Glomerular endothelial cell (primary cell): ENCODE measurements at places on chromosomes 13 and 19.

DNA sequence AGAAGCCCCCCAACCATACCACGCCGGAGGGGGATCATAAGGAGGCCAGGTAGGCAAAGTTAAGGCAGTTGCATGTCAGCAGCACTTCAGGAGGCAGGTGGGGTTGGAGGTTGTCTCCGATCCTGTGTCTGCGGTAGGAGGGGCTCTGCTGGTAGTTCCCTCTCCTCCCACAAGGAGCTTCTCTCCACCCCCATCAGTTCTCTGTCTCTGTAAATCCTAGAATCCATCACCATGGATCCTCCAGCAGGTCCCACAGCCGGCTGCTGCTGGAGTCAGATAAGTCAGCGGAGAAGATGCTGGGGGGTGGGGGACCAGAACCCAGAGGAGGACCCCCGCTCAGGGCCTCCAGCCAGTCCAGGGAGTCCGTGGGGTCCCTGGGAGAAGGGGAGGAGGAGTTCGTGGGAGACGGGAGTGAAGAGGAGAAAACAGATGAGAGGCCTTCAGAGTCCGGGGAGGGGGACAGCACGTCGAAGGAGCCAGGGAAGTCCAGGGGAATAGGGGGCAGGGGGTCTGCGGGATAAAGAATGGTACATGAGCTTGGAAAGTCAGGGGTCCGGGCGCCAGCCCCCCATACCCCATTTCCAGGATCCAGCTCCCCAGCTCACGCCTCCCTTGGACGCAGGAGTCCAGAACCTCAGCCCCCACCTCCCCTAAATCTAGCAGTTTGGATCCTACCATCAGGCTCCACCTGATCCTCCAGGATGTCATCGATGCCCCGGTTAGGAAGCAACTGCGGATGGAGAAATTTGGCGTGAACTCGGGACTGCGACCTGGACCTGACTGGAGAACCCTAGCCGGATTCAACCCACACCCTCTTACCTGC lies 6.3 kb downstream of the MAMSTR start:
- DNase-seq: no peak

DNA sequence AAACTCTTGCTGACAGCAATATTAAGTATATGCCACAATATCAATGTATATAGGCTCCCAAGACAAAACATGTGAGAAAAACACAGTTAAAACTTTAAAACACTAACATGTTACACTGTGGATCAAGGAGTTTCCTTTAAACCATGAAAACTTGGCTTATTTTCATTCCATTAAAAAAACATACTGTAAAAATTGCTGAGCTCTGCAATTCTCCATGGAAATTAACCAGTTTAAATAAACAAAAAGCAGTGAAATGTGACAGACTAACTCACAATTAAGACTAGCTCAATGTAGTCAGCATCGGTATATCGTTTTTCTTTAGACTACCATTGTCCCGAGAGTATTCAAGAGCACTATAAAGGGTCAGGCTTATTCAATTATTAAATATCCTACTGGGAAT lies 930.5 kb upstream of the SLITRK1 start:
- no peak for DNase-seq

DNA sequence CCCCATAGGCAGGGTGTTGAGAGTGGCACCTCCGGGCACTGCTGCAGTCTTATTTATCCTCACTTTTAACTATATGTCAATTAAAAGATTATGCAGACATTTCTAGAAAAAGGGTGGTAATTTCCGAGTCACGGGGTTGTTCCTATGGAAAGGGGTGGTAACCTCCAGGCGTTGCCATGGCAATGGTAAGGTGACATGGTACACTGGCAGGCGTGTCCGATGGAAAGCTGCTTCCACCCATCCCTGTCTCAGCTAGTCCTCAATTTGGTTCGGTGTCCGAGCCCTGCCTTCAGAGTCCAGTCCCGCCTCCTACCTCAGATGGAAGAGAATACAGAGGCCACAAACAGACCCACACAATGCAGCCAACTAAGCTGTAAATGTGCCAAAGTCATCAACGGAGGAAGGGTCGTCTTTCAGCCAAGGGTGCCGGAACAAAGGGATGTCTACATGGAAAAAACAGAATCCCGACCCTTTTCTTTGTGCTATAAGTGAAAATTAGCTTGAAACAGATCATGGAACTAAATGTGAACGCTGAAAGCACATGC lies 72.6 kb upstream of the C13orf46 start:
- DNase-seq: no peak

- no peak for DNase-seq
Measured at GRCh38 chr13:51576754-51577153, 7.5 kb upstream of the WDFY2 start.

DNA sequence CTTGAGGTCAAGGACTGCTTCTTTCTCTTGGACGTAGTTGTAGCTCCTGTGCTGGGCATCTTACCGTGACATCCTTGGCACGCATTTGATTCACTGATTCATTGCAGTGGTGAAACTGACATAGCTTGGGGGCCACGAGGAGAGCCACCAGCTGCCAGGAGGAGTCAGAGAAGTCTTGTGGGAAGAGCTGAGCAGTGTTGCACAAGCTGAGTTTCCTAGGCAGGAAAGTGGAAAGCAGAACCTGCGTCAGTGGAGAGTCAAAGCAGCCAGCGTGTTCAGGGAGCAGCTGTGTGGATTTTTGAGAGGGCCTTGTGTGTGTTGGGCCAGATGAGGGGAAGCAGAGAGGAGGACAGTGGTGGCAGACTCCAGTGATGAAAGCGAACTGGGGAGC lies 5.3 kb upstream of the GPR183 start:
- DNase-seq: no peak

- DNase-seq: no peak
Measured at GRCh38 chr13:45195421-45195820, 5.4 kb downstream of the KCTD4 start.

DNA sequence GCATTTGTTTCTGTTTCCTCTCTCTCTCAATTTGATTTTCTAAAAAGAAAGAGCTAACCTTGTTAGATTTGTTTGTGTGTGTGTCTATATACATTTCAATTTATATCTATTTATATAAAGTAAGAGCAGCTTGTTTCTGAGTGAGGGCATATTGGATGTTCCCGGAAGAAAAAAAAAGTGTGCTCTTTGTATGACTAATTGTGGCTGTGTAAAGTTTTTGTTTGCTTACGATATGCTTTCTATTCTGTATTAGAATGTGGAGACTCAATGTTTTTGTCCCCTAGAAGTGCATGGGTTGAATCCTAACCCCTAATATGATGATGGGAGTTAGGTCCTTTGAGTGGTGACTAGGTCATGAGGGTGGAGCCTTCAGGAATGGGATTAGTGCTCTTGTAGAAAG lies 66.6 kb upstream of the C1QTNF9B start:
- no peak for DNase-seq

- no peak for DNase-seq
Measured at GRCh38 chr13:77874406-77874805, 44.2 kb downstream of the EDNRB start.

GRCh38 chr19:42129399-42130253 lies 2.6 kb downstream of the POU2F2 start:
- no peak for DNase-seq

DNA sequence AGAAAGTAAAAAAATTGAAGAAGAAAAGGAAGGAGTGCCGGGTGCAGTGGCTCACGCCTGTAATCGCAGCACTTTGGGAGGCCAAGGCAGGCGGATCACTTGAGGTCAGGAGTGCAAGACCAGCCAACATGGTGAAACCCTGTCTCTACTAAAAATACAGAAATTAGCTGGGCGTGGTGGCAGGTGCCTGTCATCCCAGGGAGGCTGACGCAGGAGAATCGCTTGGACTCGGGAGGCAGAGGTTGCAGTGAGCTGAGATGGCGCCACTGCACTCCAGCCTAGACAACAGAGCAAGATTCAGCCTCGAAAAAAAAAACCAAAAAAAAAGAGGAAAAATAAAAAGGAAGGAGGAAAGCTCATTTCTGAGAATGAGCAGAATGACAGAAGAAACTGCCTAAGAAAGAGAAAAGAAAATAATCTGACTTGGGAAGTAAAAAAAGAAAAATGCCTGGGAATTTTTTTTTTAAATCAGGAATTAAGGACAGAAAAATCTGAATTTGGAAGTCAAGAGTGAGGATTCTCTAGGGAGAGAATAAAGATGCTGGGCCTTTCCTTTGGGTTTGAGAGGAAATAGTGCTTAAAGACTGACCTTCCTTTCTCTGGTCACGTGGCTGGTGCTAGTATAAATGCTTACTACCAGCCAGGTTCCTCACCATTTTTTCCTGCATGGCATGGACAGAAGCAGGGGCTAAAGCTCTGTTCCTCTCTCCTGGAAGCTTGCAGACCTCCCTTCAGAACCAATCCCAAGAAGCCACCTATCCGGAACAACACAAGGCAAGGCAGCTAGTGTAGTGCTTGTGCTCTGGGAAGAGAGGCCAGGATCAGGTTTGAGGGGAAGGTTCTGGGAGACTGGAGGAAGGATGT lies at the start of gene FFAR2:
Gene FFAR2 (plus strand): TSS at position 652 of the 864 bp plus-strand sequence. CDS start 1,458 bp downstream, outside the sequence.
- DNase-seq: no peak

DNA sequence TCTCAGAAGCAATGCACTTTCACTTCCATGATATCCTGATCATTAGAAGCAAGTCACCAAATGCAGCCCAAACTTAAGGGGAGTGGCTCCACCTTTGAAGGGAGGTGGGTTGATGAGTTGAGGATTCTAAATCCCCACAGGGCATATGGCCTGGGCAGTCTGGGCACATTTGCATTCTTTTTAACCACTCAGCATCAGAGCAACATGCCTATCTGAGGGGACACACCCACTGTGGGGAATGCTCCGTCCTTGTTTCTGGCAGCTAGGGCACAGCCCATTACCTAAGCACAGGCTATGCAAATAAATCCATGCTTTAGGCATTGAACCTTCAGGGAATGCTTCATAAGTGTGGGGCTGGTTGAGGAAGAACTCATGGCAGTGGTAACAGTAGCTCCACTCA lies 12.3 kb upstream of the SACS start:
- no peak for DNase-seq

DNA sequence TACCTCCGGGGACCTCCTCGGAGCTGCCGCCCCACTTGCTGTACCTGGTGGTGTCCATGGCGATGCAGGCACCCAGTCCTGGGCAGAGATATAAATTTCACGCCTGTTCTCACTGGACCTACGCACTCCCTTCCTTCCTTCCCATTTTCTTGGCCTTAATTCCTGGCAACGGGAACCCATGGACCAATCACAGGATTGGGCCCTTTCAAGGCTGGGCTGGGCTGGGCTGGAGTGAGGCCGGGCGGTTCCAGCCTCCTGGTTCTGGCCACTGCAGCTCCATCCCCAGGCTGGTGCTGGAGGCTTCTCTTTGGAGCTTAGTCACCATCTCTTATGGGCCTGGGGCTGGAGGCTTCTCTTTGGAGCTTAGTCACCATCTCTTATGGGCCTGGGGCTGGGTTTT lies at the start of gene CLEC4G:
Gene CLEC4G (minus strand): TSS at position 66 of the 400 bp plus-strand sequence. CDS start 8 bp downstream, at position 58.
- no peak for DNase-seq

DNA sequence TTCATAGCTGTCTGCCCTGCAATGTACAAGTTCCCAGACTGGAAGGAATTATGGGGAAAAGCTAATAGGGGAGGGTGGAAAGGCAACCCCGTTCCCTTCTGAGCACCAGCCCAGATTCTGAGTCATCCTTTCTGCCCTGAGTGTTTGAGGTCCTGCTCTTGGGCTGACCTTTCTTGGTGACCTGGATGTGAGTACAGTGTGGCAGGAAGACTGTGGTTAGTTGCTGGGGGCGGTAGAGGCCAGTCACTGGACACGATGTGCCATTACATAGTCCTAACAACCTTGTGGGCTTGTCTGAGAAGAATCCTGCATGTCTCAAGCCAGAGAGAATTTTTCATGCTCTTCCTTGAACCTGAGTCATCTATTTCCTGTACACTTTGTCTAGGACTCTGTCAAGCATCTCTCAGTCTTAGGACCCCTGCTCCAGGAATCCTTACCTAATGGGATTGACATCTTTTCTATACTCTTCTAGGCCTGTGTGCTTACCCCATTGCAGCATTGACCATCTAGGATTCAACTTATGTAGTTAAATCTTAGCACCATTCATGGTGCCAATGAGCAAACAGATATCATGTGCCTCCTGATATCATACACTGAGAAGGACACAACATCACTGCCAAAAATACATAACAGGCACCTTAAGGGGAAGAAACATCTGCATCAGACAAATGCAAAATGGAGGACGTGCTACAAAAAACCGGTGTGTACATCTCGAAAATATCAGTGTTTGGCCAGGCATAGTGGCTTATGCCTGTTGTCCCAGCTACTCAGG lies 8.1 kb upstream of the ANGPTL4 start:
- peak; percentile 95 for DNase-seq

GRCh38 chr13:107650081-107650701 lies 565.1 kb downstream of the LIG4 start:
- DNase-seq: peak; percentile 23
